ENCODE measurements at places on chromosomes 5 and 9.

DNA sequence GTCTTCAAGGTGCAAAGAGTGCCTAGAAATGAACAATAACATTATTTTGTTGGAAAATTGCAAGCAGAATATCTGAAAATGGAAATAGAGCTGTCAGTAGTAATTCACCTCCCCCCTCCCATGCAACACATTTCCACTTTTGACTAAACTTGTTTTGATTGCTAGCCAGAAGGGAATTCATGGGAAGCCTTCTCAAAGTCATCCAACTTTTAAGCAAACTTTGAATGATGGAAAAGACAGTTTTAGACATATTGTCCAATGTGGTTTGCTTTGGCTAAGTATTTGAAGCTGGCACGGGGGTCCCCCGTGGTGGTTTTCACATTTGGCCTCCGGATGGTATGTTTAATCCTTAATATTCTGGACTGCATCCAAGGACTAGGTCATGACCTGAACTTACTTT is 7.5 kb downstream of the NR2F1 start:
- DNase-seq, result no peak

- peak; percentile 45 for DNase-seq
Measured at GRCh38 chr9:136060671-136061371, 34.3 kb downstream of the NACC2 start.

- no peak for DNase-seq
Measured at GRCh38 chr5:132528866-132529634, 14.3 kb downstream of the IL5 start.

DNA sequence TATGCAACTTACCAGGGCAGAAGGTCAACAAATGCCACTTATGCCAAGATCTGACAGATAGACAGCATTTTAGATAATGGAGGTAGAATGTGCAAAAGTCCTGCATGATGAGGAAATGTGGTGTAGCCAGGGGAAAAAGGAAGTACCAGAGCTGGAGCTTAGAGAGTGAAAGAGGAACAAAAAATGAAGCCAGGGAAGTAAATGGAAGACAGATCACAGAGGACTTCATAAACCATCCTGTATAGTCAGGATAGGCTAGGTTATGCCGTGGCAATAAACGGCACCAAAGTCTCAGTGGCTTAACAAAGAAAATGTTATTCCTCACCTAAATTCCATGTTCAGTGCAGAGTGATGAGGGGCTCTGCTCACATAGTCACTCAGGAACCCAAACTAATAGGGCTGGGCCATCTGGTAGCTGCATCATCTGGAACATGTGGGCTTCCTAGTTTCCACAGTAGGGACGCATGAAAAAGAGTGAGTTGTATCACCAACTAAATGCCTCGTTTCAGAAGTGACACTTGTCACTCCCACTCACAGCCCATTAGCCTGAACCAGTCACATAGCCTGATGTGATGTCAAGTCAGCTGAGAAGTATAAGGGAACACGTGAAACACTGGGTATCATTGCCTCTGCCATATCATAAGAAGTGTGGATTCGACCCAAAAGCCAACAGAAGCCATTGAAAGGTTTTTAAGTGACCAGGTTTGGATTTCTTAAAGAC is 70.3 kb downstream of the SH3RF2 start:
- DNase-seq, result no peak

- DNase-seq, result no peak
Measured at GRCh38 chr5:159508344-159508743, 178.1 kb upstream of the IL12B start.

- DNase-seq, result no peak
Measured at GRCh38 chr5:14200312-14200990, 57.3 kb downstream of the TRIO start.

DNA sequence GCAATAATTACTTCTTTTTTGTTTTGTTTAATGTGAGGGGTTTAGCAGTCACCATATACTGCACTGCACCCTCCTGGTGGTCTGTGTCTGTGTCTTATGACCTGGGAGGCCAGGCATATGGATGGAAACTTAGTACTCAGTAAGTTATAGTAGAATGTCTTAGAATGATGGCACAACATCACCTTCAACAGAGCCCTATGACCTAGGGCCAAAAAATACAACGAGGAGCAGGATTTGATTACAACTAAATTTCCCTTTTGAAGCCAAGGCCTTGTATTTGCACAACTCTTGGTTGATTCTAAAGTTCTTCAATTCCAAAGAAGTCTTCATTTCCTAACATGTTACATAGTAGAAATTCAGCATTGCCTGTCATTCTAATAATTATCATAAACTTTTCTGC is 422.1 kb upstream of the PIK3R1 start:
- DNase-seq, result no peak

DNA sequence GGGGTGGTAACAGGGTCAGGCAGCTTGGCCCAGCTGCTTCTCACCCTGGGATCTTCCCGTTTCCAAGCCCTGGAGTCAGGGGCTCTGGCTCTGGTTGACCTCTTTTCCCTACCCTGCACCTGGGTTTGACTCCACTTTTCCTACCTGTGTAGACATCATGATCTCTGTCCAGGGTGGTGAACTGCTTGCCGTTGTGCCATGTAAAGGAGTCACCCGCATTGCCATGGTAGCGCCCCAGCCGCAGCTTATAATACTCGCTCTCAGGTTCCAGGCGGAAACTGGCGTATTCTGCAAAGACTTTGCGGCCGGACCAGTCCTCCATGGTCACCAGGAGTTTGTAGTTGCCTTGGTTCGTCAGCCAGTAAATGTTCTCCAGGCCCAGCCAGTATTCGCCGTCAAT is 30.9 kb downstream of the ANGPTL2 start:
- DNase-seq, result no peak

- DNase-seq, result no peak
Measured at GRCh38 chr9:127566351-127567001, 45.6 kb upstream of the STXBP1 start.

GRCh38 chr9:8027351-8027750 is 227.8 kb upstream of the DMAC1 start:
- DNase-seq, result no peak

GRCh38 chr5:61604076-61605025 is 272.3 kb downstream of the ZSWIM6 start:
- DNase-seq, result no peak

DNA sequence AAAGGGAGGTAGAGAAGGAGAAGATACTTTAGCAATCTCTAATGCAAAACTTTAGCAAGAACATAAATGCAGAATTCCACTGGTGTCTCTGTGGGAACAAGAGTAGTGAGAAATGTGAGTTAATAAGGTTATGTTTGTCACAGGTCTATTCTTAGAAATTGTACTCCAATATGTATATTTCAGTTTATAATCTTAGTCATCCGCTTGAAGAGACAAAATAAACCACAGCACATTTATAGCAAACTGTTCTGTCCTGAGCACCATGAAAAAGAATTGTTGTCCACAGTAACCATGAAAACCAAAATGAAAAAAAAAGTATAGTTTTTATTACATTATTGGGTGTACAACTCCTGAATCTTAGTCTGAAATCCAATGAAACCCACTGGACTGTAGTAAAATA is 93.6 kb upstream of the TSLP start:
- no peak for DNase-seq

DNA sequence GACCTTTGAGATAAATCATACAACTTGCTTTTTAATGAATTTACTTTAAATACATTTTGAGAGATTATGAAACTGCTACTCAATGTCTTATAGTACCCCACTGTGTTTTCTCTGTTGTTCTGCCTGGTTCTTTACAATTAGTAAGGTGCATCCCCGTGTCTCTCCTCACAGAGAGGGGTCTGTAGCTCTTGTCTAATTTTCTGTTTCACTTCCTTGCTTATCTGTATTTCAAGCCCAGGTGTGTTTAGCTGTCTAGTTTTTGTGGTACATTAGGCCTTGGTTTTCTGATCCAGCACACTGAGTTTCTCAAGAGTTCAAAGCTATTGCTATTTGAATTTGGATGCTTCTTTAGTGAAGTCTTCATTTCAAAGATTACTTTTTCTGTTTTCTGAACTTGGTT is 105.1 kb downstream of the MAST4 start:
- no peak for DNase-seq

- DNase-seq, result no peak
Measured at GRCh38 chr9:133825555-133826218, 87.5 kb upstream of the SARDH start.

DNA sequence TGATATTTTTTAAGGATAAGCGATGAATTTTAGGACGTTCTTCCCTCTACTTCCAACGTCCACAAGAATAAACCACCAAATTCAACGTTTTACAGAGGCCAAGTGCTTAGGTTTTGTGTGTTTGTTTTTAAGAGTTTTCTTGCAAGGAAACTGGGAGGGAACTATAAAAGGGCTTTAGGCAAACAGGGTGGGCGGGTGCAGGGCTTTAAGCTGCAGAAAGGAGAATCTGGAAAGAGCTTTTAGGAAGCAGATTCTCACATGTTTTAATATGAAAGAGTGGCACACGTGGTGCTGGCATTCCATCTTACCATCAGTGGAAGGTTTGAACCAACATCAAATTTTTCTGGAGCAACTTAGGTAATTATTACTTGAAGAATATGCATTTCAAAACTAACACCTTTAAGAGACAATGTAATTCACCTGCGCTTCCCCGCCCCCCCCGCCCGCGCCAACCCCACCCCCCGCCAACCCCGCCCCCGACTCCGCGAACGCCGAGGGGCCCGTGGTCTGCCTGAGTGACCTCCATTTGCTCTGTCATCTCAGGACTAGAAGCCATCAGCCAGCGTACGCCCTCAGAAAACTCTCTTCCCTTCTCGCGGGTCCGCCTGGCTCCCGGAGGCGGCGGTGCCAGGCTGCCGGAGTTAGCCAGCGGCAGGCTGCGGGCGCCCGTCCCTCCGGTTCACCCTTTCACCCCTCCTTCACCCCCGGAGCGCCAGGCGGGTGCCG is 911 bp upstream of the PIK3R1 start:
- no peak for DNase-seq

GRCh38 chr5:28678899-28679298 is 1640.5 kb upstream of the CDH9 start:
- DNase-seq, result no peak

DNA sequence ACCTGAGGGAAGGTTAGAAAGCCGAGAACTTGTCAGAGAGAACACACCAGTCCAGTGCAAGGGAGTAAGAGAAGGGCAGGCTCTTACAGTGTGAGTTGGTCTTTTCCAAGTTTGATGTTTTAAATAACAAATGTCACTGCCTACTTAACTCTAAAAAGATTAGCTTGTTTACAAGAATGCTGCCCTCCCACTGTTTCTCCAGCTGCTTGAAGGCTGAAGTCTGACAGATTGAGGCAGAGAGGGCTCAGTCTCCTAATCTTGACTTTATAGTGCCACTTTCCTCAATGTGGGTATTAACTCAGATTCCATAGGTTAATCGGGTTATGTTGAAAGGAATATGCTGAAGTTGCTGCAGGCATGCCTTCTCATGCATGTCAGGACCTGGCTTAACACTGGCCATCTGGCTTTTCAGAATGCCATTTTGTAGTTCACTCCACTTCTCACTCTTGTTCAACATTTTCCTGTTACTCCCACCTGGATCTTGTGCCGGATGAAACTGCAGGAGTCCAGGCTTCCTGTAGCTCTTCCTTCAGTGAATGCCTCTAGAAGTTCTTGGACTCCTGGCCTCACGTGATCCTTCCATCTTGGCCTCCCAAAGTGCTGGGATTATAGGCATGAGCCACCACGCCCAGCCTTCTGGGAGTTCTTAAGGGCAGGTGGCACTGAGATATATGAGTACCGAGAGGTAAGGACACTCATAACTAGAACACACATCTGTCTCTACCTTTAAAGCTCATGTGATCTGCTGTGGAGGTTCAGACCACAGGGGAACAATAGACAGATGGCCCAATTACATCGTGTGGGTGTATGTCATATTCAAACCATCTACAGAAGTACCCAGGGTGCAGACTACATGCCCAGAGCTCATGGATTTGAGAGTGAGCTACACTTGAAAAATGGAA is 249.7 kb downstream of the ARHGAP26 start:
- no peak for DNase-seq

DNA sequence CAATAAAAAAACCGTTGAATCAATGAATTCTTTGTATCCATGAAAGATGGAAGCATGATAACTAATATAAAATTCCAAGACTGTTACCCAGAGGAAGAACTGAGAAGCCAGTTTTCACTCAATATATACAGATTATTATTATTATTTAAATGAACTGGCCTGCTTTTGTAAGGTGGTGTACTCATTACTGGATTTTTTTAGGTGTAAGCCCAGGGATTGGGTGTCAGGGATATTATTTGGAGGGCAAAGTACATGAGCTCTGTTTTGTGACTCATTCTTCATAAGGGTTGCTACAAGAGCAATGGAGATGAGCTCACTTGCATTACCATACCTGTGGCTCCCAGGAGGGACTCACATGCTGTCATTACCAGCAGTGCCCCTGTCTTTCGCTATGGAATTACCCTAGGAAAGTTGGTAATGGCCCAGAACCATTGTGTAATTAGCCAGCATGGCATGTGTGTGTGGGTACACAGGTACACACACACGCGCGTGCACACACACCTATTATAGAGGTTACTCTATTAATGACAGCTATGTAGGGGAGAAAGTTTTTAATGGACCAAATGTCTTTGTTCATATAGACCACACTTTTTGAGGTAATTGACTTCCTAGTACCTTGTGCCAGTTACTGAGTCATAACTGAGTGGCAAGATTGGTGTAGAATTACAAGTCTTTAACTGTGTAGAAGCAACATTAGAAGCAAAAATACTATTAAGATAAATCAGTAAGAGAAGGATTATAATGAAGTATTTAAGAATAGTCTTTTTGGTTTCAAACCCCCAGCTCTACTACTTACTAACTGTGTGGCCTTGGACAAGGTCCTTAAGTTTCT is 143.4 kb downstream of the GDNF start:
- no peak for DNase-seq

GRCh38 chr5:147436596-147436995 is 73.3 kb downstream of the DPYSL3 start:
- no peak for DNase-seq

DNA sequence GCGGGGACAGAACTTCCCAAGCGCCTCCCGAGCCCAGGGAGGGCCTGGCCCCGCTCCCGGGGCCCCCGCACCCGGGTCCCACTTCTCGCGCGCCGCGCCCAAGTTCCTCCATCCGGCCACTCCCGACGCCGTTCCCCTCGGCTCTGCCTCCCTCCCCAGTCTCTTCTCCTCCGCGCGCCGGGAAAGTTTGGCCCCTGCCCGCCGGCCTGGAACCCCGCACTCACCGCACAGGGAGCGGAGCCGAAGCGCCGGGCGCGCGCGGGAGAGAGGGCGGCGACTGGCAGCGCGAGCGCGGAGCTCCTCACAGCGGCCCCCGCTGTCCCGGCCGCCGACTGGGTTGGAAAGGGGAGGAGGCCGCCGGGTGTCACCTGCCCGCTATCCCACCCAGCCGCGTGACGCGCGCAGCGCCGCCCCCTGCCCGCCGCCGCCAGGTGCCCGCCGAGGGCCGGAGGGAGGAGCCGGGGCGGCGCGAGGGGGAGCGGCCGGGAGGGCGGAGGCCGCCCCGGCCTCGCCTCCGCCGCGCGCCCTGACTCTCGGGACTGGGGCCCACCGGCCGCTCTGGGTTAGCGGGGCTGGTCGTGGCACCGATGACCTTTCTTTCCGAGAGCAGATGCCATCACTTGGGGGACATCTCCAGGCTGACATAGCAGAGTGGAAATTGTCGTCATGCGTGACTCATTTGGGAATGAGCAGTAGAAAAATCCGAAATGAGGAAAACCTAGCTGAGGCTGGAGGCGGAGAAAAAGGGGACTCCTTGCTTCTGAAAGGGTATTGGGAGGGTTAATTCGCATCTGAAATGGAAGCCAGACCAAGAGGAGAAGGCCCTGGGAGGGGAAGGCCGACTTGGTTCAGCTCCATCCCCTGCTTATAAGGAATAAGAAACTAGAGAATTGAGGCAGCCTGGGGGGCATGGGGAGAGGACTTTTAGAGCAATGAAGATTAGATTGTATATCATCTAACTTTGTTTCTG is at the start of gene ELOVL7:
Gene ELOVL7, minus strand, starts transcription at position 334 of the 970 bp plus-strand sequence. CDS start 56,872 bp downstream, outside the sequence.
- DNase-seq, result peak; percentile 88
